ENCODE measurements at places on chromosomes 16 and 17.

DNA sequence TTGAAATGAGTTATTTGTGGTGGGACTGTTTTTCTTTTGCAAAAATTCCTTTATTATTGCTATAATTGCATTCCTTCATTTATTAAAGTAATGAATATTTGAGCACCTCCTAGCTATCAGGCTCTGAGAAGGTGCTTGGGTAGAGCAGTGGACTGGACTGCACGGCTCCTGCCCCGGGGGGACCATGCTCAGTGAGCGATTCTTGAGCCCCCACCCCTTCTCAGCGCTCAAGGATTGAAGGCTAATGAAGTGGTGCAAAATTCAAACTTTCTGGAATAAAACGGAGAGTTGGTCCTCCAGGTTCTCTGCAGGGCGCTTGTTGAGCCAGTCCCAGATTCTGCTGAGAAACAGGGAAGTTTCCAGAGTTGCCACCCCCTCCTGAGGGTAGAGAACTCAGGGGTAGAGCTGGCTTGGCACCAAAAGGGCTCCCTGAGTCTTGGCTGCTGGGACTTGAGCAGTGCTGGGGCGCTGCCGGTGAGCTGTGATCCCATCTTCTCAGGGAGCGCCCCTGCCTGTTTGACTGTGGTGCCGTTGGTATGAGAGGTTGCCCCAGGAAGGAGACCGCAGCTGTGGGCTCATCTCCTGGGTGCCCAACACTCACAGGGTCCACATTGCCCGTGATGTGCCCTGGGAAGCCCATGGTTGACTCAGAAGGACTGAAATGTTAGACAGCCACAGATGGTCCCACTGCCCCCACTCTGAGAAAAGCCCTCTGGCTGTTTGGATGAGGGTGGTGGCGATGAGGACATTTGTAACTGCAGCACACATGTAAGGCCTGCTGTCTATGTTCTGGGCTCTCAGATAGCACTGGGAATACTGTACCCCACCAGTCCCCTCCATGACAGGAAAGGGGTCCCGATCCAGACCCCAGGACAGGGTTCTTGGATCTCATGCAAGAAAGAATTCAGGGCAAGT lies 20.0 kb downstream of the KSR1 start:
- DNase-seq, result no peak

- DNase-seq, result no peak
These were observed 120.0 kb downstream of the PHKB start for GRCh38 chr16:47581114-47581513.

DNA sequence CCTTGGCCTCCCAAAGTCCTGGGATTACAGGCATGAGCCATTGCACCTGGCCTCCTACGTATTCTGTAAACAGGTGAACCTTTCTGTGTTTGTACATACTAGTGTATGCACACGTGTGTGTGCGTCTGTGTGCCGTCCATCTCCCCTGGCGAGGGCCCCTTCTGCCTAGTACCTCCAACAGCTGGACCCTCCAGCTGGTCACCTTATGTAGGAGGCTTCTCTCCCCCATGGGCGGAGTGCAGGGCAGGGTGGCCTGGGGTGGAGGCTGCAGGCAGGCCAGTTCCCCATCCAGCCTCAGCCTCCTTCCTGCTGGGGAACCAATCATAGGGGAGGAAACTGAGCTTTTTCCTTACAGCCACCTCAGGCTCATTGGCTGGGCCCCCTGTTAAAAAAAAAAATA lies 24.4 kb upstream of the DOC2B start:
- no peak for DNase-seq

DNA sequence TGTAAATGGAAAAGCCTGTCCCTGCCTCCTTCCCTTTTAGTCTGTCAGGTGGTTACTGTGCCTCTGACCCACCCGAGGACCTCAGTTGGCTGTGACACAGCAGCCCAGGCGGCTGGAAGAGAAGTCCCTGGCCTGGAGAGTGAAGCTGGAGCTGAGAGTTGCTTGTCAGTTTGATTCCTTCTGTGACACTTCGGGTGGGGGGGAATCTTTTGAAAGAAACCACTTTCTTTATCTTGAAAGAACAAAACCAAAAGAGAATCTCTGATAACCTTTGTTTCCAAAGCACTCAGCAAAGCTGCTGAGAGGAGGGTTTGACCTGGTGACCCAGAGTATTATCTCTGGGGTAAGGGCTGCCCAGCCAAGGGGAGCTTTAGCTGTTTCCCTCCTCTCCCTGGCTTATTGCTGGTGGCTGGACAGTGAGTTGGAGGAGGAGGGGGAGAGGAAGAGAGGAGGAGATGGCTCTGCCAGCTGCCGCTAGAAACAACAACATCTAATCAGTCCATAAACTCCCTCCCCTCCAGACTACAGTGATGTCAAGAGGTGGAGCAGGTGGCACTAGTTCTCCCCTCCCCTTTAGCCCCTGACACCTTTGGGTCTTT lies 34.0 kb downstream of the YPEL2 start:
- DNase-seq, result peak; percentile 9

DNA sequence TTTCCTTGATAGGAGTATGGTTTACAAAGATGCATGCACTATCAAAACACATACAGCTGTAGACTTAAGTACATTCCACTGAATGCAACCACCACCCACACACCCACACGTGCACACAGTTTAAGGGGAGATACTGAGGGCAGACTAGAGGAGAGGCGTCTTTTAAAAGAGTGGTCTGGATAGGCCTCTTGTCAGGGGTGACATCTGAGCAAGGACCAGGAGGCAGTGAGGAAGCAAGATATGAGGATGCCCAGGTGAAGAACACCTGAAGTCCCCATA lies 12.6 kb downstream of the MPHOSPH6 start:
- no peak for DNase-seq

DNA sequence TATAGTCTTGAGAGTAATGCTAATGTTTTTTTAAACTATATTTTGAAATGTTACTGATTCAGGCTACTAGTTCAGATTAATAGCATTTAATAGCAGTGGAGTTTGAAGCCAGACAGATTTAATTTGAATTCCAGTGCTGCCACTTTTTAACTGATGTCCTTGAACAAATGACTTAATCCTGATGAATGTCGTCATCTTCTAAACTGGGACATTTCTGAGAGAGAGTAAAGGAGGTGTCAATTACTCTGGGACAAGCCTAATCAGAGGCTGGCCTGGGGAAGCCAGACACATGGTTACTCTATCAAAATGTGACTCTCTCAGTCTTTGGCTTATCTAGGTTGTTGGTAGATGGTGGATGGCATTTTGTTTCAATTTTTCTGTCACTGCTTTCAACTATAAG lies 246.7 kb downstream of the HS3ST3A1 start:
- no peak for DNase-seq

DNA sequence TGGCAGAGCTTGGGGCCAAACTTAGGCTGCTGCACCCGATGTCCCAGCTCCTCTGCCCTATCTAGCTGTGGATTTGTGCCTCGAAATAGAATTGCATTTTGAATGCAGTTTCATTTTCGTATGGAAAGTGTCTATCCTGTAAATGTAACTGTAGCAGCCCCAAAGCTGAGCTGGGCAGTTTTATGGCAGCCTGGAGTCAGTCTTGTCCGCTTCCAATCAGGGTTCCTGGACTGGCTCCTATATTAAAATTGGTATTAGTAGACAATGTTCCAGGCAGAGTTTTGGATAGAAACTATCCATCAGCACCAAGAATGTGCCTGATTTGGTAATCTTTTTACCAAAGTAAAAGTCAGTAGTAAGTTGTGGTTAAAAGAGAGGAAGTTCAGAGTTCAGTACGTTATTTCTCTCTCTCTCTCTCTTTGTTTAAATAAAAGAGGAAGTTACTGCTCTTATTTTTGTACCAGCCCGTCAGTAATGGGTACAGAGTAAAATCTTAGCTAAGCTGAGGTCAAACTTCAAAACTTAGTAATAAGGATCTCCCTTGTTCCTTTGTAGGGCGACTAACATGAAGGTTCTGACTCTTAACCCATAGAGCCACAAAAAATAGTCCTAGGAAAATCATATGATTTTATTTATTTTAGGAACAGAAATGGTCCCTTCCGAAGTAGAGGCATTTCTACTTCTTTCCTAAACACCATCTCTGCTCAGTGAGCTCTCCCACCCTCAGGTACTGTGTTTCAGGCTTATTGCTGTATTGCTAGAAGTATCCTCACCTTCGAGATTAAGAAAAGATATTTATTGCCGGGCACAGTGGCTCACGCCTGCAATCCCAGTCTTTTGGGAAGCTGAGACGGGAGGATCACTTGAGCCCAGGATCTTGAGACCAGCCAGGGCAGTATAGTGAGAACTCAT lies 28.0 kb downstream of the PRKCB start:
- peak; percentile 45 for DNase-seq

GRCh38 chr17:3318336-3318735 lies 20.2 kb upstream of the OR3A1 start:
- no peak for DNase-seq

- no peak for DNase-seq
These were observed 70.1 kb upstream of the DOC2B start for GRCh38 chr17:251531-251930.

DNA sequence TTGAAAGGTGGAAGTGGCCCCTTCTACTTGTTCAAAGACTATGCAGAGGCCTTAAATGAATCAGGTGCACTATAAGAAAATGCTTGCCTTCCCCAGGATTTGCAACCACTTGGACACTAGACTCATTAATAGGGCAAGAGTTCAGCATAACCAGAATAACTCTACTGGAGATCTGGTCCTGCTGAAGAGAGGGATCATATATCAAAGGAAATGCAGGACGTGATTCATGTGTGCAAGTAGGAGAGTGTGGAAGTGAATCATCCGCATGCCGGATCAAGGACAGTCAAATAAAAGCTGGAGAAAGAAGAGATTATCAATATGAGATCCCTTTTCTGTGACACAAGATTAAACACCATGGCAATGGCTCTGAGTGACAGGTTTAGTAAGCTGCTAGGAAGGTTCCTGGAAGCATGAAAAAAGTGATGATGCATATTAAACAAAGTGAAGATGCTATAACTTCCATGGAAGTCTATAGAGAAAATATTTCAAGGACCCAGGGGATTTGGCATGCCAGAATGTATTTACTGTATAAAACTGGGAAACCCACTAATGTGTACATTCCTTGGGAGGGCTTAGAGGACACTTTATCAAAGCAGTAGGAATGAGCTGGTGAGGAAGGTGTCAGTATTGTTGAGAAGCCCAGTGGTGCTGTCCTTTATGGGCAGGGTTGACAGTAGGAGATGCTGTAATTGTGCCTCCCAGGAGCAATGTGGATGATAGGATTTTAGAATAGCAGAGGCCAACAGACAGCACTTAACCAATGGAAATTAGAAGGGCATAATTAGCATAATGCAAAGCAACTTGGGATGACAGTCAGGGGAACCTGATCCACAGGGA lies 133.1 kb downstream of the ABCA8 start:
- DNase-seq, result no peak

- no peak for DNase-seq
These were observed 6.9 kb downstream of the DOK4 start for GRCh38 chr16:57479205-57479975.

- DNase-seq, result no peak
These were observed 4.7 kb downstream of the MLX start for GRCh38 chr17:42571435-42572225.

DNA sequence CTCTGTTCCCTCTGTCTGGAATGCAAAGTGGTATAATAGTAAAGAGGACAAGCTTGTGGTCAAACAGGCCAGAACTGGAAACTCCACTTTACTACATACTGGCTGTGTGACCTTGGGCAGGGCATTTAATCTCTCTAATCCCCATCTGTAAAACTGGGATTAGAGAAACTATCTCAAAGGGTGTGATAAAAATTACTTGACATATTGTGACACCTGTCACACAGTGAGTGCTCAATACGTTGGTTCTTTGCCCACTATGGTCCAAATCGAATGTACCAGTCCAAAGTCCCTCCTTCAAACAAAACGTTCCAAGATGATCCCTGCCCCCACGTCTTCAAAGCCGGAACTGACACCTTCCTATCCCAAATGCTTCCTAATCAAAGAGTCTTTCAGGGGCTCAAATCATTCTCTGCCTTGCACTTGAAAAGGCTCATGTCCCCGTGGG lies 734 bp downstream of the PGAP3 start:
- no peak for DNase-seq

DNA sequence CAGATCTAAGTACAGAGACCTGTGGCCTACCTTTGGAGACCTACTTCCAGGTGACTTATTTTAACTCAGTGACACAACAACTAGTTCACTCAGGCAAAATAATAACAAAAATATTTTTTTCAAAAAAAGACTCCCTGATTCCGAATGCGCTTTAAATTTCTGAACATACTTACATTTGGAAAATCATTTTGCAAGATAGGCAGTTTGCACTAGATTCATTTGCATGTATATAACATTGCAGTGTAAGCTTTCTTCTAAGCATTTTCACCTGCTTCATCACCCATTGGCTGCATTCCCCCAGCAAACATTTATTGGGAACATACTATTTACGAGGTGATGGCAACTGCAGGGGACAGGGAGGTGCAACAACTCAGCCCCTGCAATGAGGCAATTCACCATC lies 166.8 kb downstream of the GRIN2A start:
- no peak for DNase-seq

DNA sequence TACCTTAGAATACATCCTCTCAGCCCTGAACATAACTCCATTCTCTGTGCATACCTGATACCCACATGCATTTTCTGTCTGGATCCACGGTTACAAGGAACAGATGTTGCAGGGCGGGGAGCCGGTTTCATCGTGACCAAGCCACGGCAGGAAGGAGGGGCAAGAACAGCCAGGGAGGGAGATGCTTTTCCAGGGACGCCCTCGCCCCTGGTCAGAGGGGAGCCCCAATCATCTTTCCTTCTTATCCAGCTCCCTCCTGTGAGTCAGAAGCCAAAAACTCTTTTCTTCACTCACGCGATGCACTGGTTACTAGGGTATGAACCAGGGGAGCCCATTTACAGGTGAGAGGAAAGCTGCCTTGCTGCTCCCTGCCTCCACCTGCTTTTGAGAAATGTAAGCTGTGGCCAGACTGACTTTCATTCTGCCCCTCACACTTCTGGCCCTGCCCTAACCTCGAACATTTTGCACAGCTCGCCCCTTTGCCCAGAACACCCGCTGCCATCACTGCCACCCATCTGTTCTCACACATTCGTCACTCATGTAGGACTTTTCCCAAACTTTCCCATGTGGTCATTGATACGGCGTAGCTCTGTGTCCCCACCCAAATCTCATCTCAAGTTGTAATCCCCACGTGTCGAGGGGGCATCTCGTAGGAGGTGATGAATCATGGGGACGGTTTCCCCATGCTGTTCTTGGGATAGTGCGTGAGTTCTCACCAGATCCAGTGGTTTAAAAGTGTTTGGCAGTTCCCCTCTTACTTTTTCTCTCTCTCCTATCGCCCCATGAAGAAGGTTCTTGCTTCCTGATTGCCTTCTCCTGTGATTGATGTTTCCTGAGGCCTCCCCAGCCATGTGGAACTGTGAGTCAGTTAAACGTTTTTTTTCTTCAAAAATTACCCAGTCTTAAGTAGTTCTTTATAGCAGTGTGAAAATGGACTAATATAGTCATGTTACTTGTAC lies 20.5 kb downstream of the FOXL1 start:
- DNase-seq, result no peak
